Renal pelvis (tissue), 12 donors: ENCODE measurements at places on chromosomes 1 and 21.

DNA sequence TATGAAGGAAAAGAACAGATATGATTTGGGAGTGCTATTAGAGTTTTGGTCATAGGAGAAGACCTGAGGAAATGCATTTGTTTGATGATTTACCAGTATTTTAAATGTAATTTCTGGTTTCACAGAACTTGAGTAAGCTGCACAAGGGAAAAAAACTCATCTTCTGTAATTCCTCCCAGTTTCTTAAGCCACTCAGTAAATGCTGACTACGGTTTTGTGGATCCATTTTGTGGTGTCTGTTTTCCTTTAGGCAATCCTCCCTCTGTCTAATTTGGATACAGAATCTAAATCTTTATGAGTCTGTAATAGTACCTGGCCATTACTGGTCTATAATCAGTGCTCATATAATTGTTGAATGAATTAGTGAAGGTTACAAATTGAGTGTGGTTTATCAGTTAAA, 72.0 kb downstream of the OLFML2B start:
- DNase-seq = no peak

DNA sequence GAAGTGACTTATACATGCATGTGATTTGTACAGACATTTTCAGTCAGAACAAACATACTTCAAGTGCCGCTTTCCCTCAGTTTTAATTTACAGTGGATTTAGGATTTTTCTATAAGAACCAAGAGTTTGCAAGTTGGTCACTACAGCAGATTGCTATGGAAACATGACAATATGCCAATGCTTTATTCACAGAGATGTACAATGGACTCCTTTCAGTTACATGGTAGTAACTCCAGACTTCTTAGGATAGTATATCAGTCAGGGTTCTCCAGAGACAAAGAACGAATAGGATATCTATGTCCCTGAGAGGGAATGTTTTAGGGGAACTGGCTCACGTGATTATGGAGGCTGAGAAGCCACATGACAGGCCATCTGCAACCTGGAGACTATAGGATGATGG, 27.4 kb downstream of the IFI44 start:
- no peak for DNase-seq

- DNase-seq = no peak
These were observed 142.0 kb downstream of the FOXD2 start for GRCh38 chr1:47579809-47580208.

- no peak for DNase-seq
These were observed 221.3 kb upstream of the KCTD3 start for GRCh38 chr1:215345766-215346165.

DNA sequence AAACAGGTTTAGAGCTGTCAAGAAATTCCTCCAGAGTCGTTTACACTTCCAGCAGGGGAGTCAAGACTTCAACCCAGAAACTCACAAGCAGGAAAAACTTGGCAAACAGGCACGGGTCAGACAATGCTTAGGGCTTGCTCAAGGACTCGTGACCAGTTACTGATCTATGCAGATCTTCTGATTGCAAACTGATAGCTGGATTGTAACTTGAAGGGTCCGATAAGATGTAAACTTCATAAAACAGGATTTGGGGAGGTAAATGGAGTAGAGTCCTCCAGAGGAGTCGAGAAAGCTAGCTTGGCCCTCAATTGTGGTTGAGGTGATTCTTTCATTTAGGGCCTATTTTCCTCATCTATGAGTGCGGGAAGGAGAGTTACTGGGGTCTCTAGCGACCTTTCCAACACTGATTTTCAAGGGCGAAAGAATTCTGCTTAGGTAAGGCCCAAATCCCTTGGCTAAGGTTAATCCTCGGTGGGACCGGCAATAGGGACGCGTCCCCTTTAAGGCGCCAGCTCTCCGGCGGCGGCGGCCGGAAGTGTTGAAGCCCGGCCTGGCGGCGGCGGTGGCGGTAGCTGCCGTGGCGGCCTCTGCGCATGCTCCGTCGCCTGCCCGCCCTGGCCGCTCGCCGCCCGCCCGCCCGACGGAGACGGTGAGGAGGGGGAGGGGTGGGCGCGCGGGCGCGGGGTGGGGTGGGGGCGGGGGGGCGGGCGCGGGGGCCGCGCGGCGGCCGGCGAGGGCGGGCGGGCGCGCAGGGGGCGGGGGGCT, at the start of gene GMEB1:
Gene GMEB1, plus strand, starts transcription at position 594 of the 765 bp plus-strand sequence. CDS start 14,829 bp downstream, outside the sequence.
- DNase-seq = peak; percentile 86

DNA sequence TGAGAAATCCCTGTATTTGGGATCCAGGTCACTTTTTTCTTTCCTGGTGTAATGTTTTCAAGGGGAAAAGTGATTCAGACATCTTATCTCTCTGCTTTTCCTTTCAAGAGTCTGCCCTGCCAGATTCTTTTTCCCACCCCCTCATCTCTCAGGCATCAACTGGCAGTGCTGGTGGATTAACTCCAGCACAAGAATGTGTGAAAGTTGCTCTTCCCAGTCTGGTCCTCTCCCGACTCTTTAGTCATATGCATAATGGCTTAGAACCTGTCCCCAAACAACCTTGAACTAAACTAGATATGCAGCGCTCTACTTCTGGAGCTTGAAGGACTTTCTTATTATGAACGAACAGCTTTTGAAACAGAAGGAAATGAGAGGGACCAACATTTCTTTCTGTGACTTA, 88.5 kb downstream of the SLC44A5 start:
- no peak for DNase-seq

- DNase-seq = no peak
These were observed 3.4 kb upstream of the FAM131C start for GRCh38 chr1:16076865-16077238.

GRCh38 chr1:212237651-212238050, 47.6 kb upstream of the PPP2R5A start:
- DNase-seq = no peak

- DNase-seq = no peak
These were observed 97.8 kb downstream of the ZFYVE9 start for GRCh38 chr1:52239708-52240001.

GRCh38 chr1:5740450-5740849, 251.8 kb downstream of the NPHP4 start:
- DNase-seq = no peak

DNA sequence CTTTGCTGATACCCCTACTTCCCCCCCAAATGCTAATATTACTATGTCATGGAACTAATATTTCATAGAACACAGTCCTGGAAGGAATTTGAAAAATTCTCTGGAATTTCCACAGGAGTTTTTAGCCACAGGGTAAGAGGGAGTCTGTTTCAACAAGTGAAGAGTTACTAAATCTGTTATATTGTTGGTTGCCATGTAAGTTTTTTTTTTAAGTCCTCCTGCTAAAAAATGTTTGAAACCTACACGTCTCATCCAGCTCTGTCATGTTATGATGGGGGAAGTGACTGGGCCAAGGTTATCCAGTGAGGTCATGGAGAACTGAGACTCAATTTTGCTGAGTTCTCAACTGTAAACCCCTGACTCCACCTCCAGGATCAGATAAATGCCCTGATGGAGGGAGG, 60.8 kb upstream of the USP24 start:
- no peak for DNase-seq

- DNase-seq = no peak
These were observed 90.5 kb downstream of the CD247 start for GRCh38 chr1:167427848-167428247.

DNA sequence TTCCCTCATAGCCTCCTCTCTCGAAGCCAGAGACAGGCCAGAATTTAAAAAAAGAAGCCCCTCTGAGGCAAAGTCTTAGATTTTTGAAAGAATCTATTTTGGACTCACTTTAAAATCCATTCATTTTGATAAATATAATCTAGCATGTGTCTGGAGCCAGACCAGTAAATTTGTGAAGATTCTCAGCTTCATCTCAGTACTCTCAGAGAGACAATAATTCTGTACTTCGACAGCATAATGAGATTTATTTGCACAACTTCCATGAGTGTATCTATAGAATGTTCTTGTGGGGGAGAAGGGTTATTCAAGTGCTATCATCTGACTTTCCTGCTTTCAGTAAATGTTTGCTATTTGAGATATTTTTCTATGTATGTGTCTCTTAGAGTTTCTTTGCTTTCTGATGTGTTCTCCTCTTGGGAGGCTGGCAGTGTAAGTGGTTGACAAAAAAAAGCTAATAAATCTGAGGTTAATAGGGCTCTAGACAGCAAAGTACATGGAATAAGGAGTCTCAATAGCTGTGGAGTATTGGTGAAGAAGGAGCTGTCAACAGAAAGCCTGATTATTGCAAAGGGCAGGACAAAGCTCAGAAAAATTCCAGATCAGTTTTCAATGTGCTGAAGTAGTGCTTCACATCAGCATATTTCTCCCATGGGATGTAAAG, 223.0 kb downstream of the PTBP2 start:
- DNase-seq = no peak

GRCh38 chr1:244296447-244296846, 155.3 kb downstream of the ADSS2 start:
- DNase-seq = no peak

DNA sequence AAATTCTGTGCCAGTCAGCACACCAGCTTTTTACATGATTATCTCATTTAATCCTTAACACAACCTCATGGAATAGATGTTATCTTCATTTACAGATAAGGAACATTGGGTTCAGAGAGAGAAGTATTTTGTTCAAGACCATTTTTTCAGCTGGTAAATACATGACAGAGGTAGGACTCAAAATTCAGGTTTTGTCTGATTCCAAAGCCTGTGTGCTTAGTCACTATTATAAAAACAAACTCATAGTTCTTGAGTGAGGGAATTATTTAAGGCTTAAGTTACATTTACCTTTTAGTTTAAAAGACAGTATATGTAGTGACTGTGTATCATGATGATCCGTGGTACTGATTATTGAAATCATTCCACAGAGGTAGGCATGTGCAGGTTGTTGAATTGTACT, 125.2 kb downstream of the MAGI3 start:
- DNase-seq = no peak

DNA sequence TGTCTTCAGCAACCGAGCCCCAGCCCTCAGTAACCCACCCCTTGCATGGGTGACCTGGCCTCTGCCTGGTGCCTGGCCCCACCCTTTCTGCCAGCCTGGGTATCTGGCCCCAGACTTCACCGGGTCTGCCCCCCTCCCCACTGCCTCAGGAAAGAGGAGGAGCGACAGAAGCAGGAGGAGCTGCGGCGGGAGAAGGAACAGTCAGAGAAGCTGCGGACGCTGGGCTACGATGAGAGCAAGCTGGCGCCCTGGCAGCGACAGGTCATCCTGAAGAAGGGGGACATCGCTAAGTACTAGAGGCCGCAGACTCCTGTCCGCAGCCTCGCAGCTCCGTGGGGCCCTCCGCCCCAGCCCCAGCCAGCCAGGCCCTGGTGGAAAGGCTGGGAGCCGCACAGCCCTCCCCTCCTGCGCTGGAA, 6.1 kb downstream of the TNFRSF25 start:
- no peak for DNase-seq

DNA sequence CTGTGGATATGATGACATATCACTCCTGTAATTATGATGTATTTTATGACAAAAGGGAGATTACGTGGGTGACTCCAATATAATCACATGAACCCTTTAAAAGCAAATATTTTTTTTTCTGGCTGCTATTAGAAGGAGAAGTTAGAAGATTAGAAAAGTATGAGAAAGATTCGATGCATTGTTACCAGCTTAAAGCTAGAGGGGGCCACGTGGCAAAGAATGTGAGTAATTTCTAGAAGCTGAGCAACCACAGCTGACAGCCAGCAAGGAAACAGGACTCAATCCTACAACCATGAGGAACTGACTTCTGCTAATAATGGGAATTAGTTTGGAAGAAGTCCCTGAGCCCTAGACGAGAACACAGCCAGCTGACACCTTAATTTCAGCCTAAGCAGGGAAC, 56.3 kb upstream of the C1orf87 start:
- DNase-seq = no peak

DNA sequence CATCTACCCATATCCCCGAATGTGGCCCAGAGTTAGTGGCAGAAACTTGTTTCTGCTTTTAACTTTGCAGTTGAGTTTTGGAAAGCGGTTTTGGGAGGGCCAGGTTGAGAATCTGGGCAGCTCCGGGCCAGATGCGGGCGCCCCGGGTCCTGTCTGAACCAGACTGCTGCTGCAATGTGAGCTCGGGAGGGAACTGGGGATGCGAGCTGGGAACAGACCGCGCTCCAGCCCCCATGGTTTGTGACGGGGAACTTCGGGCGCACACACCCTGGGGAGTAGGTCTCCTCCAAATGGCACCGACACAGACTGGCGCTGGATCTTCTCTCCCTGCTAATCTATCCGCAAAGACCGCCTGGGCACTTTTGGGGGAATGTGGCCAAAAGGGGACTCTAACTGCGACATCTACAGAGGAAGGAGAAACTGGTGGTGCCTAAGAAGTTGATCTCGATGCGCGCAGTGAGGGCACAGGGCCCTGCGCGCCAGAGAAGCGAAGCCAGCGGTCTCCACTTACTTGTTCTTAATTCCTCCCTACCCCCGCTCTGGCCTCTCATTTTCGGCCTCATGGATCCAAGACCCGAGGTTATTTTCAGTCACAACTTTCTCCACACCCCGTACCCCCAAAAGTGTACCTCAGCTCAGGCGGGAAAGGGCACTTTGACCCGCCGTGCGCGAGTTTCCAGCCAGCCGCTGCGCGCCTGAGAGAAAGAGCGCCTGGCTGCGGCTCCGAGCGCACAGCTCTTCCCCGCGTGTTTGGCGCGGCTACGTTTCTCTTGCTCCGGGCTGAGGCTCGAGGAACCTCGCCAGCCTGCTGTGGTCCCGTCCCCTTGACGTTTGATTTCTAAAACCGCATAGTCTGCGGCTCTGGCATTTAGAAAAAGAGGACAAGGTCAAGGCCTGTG, 411.0 kb upstream of the ESRRG start:
- no peak for DNase-seq

DNA sequence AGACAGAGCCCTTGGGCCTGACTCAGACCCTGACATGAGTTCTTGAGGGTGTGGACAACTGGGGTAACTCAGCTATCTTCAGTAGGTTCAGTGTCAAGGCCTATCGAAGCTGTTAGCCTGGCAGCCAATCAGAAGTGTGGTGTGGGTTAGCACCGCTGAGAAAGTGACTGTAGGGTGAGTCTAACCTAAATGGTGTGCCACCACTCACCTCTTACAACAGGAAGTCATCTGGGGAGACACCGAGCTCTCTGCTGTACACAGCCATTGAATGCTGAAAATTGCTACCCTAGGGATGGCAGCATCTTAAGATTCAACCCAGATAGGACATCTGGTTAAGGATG, 44.6 kb downstream of the RASSF5 start:
- no peak for DNase-seq

DNA sequence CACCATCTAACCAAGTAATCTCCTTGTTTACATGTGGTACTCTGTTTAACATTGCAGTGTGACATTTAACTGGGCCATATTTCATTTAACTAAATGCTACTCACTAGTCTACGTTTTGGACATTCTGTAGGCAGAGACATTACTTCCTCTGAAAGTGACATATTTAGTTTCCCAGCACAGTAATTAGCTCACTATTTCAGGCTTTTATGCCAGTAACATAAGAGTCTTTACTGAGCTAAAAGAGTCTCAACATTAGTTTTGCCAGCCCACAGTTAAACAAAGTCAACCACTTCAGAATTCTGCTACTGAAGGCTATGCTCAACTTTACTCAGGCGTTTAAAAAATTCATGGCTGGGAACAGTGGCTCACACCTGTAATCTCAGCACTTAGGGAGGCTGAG, 2.6 kb upstream of the TNFRSF9 start:
- no peak for DNase-seq

- no peak for DNase-seq
These were observed 664.7 kb upstream of the NEGR1 start for GRCh38 chr1:72946903-72947499.
